Stimulated activated CD8-positive, alpha-beta memory T cell treated with anti-CD3 and anti-CD28 coated beads, Interleukin-12 subunit alpha, Interleukin-12 subunit beta, amount 100 ng/mL, for 1 hour (primary cell): ENCODE measurements at places on chromosomes 4 and X.

DNA sequence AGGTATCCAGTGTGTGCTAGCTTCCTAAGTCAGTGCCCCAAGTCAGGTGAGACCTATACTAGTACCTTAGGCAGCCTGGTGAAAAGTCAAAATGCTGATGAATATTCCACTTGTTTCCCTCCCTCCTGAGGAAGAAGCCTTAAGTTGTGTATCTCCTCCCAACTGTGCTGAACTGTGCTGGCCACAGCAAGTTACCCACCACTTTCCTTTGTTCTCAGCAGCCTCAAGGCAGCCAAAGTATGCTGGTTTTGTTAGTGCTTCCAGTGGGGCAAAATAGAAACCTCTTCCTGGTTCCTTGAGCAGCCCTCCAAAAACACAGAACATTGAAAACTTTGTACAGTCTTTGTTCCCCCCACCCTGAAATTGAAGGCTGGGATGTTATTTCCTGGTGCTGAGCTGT is 13.9 kb downstream of the ATG4A start:
- no peak for DNase-seq

DNA sequence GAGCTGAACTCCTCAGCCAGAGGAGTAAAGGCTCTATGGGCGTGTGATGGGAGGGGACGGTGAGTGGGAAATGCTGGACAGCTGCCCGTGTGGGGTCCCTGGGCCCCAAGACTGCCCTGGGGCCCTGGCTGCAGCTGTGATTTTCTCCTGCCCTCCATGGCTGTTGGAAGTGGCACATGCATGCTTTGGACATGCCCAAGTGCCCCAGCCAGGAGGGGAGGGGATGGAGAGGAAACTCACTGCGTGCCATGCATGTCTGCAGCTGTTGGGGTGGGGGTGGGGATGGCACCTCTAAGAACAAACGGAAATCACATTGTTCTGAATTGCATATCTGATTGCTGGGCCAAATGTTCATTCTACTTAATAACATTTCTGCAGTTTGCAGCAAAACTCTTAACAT is 52.4 kb downstream of the MID2 start:
- no peak for DNase-seq

GRCh38 chrX:2517055-2517454 is 16.3 kb upstream of the DHRSX start:
- DNase-seq, result no peak

DNA sequence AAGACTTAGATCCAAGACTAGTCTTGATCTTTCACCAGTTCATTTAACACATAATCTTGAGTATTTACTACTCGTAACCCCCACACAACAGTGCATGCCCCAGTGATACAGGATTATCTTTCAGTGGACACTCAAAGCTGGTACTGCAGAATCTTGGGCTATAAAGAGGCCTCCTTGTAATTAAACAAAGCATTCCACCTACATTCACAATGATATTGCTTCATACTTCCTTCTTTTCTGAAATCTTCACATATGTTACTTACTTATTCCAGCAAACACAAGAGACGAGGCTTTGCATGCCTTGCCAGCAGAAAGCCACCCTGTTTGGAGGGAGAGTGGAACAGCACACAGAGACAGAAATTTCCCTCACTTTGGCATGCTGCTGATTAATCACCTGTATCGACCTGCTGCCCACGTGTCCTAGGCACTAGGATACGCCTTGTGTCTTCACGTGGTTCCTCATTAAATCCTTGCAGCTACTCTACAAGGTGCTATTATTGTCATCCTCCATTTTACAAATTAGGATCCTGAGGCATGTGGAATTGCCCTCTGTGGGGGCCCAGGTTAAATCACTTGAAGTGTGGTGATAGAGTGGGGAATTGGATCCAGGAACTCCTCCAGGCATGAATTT is 77.3 kb downstream of the FAM184B start:
- no peak for DNase-seq

- DNase-seq, result no peak
Observed at GRCh38 chr4:98248934-98249333, 12.2 kb upstream of the RAP1GDS1 start.

DNA sequence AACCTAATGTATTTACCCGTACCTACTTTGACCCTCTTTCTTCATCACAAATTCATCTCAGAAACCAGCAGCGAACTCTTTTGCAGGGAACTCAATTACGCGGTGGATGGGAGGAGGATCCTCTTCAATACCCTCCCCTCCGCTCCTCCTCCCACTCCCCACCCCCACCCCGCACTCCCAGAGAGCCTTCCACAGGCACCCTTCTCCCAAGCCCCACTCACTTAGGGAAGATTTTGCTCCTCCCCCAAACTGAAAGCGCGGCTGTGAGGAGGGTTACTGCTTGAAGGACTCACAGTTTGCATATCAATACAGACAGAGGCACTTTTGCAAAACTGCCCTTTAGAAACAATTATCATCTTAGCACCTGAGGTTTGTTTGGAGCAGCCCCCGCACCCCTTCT is 960 bp upstream of the IL1RAPL1 start:
- DNase-seq, result no peak

DNA sequence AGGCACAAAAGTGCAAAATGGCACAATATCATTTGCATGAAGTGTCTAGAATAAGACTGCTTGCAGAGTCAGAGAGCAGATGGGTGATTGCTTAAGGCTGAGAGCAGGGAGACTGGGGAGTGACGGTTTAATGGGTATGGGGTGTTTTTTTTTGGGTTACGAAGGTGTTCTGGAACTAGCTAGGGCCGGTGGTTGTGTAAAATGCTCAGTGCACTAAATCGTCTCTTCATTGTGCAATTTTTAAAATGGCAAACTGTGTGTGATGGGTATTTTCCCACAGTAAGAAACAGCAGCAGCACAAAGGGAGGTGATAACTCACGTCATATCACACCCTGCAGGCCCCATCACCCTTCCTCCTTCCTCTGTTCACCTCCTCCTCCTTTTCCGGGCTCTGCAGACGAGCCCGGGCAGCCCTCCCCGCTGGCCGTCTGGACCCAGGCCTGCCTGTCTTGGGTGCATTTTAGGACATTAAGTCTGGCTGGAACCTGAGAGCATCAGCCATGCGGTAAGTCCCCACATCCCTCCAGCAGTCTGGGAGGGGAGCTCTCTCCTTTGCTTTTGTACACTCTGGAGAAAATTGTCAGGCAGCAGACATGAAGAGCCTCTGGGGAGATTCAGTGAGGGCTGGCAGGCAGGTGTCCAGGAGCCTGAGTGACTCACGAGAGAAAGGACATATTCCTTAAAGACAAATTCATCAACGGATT is 42.7 kb downstream of the ASMT start:
- DNase-seq, result peak; percentile 46

DNA sequence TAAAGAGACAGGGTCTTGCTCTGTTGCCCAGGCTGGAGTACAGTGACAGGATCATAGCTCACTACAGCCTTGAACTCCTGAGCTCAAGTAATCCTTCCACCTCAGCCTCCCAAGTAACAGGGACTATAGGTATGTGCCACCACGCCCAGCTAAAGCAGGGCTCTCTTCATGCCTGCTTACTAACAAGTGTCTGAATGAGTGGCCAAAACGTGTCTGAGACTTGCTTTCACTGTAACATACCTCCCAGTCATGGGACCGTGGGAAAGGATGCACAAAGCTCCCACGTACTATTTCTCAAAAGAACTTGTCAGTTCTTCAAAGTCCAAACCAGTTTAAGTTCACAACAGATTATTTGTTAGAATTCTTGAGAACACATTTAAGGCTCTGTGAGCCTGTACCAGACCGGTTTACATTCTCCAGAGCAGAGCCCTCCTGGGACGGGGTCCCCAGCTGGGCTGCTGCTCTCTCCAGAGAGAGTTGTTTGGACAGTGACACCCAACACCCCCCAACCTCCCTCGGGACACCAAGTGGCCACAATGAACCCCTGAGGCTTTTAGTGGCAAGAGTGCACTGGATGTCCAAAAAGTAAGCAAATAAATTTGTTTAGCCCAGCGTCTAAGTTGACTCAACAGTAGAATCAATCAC is 24.1 kb downstream of the SH3KBP1 start:
- no peak for DNase-seq

GRCh38 chr4:14631806-14632440 is 370.4 kb upstream of the CPEB2 start:
- DNase-seq, result no peak

- no peak for DNase-seq
Observed at GRCh38 chr4:135371137-135371536, 1169.5 kb upstream of the PABPC4L start.

DNA sequence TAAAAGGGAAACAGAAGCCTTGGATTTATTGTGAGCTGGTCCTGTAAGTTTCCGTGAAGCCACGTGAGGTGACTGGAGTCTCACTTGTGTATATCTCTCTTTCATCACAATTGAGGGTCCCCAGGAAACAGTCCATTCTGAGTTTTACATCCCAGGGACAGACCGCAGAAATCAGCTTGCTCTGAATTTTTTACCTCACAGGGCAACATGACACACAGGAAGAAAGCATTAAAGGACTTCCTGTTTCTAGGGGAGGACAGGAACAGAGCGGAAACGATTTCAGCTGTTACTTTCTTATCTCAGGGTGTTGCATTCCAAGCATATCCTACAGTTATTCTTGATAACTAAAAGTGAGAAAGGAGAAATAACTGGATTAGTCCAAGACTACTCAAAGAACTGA is 553.5 kb downstream of the TRAM1L1 start:
- DNase-seq, result no peak

- DNase-seq, result no peak
Observed at GRCh38 chr4:151246742-151247141, 30.2 kb upstream of the PRSS48 start.

- DNase-seq, result no peak
Observed at GRCh38 chrX:129640737-129641136, 14.0 kb downstream of the APLN start.

GRCh38 chr4:139670775-139671174 is 5.2 kb downstream of the MGST2 start:
- DNase-seq, result no peak

GRCh38 chr4:188864741-188865140 is 725.5 kb downstream of the TRIML1 start:
- DNase-seq, result no peak

DNA sequence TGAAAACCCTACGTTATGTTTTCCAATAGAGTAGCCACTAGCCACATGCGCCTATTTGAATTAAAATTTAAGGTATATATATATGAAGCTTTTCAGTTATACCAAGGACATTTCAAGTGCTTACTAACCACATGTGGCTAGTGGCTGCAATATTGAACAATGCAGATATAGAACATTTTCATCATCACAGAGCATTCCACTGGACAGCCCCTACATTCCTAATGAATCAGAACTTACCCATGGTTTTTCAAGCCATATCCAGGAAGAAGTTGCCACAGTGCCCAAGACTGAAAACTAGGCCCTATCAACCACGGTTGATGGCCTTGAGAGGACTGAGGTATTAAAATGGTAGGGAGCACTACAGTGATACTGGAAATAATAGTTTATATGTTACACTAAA is 29.7 kb downstream of the NEK1 start:
- no peak for DNase-seq
